Activated naive CD8-positive, alpha-beta T cell treated with anti-CD3 and anti-CD28 coated beads for 36 hours (primary cell): ENCODE measurements at places on chromosomes 12 and 14. TPM values are rescaled to one million over a fixed set of nuclear protein-coding genes. Genes with fewer than 3 reads are reported as not detected.

DNA sequence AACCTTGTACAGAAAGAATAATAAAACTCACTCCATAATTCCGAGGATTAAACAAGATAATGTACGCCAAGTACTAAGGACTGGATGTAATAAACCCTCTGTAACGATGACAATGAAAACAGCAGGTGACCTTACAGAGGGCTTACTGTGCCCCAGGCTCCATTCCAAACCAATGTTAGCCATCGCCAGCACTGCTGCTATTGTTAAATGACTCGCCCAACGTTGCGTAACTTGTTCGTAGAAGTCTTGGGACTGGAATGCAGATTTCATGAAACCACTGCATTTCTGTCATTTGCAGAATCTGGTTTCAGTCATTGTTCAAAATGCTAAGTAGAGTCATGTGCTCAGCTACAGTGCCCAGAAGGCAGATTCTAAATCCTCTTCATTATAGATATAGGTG, 728 bp upstream of the STON2 start:
- DNase-seq: no peak
- no peaks in the 10 kb centered on the region for H3K36me3 ChIP-seq
- H3K4me1 ChIP-seq: peaks cover 12% of the 10 kb centered on the region
- H3K27me3 ChIP-seq: peaks cover 9% of the 10 kb centered on the region
- no peak overlapping the region for H3K4me3 ChIP-seq

DNA sequence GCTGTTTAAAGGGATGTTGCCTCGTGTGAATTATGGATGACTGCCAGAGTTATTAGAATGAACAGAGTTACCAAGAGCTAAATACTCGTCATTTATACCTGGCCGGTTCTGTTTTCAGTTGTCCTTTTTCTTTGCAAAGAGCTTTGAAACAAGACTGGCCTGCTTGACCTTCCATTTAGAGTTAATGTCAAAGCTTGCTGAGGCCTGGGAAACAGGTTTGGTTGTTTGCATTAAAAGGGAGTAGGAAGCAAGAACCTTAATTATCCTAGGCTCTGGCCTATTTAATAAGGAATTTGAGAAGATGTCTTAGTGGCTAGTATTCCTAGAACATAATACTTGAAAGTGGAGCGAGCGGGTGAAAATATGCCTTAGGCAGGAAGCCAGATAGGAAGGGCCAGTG, 233.3 kb downstream of the CACNA1C start:
- H3K4me3 ChIP-seq: no peak overlapping the region
- H3K27me3 ChIP-seq: peaks cover 15% of the 10 kb centered on the region

DNA sequence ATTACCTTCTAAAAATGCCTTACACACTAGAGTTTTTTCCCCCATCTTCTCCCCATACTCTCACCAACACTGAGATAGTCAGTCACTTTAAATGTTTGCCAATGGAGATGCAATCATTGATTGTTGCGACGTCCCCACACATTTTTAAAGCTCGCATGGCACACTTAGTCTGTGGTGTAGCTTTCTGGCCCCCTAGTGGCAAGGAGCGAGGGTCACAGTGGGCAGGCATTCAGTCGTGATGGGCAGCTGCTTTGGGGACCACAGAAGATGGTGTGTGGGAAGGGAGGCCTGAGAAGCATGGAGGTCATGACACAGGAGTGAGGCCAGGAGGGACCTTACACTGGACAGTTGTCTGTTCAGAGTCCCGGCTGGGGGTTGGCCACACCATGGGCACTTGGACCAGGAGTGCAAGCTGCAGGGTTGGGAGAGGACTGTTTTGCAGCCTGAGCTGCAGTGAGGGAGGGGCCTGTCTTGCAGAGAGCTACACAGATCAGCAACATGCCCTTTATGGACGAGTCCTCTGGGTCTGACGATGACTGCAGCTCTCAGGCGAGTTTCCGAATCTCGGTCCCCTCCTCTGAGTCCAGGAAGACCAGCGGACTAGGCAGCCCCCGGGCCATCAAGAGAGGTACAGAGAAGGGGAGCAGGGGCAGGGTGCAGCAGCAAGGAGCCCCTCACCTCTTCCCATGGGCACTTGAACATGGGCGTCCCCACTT, 28.6 kb downstream of the PIGH start:
- H3K27me3 ChIP-seq: no peaks in the 10 kb centered on the region
- no peak overlapping the region for H3K4me3 ChIP-seq
- DNase-seq: peak; percentile 64
- H3K4me1 ChIP-seq: peaks cover 3% of the 10 kb centered on the region
- no peaks in the 10 kb centered on the region for H3K36me3 ChIP-seq

DNA sequence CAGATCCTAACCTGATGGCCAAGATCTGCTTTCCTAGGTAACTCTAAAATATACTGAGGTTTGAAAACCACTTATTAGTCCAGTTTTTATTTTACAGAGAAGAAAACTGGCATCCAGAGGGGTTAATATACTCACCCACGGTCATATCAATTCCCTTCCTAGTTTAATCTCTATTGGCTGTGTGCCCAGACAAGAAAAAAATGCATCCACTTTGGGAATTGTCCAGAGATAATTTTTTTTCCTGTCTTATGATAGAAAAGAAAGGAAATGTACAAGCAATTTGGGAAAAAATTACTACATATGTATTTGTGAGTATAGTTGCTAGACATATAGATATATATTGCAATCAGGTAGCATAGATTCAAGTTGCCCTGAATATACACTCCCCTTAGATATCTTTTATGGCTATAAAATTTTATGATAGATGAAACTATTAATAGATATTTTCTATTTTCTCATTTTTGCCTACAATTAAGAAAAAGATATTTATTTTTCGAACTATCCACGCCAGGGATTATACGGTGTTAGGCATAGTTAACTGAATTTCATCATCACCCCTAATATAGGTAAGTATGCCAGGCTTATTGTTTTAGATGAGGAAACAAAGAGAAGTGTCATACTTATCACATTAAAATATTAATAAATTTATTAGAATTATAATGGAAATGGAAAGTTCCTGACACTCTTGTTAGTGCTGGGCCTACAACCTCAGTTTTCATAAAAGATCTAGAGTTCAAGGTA, 100.5 kb upstream of the SLC38A2 start:
- no peaks in the 10 kb centered on the region for H3K27me3 ChIP-seq
- no peak for DNase-seq
- peak overlapping the region; percentile 6 for H3K27ac ChIP-seq
- H3K36me3 ChIP-seq: peaks cover 13% of the 10 kb centered on the region

GPR65 gene
- 17.3 TPM for total RNA-seq
